Suprapubic skin (tissue), 4 donors: ENCODE measurements at places on chromosomes 2 and 18.

DNA sequence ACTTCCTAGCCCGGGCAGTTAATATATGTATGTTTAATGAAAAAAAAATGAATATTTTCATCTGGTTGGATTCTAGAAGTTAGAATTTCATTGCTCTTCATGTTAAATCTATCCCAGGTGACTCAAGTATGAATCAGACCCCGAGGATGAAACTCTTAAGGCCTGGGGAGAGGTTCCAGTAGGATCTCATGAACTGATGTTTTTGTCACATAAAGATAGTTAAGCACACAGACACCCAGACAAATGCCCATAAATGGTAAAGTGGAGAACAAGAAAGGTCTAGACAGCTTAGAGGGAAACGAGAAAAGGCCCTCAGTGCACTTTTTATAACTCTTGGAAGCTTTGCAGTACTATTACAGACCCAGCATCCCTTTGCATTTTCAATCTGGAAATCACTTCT lies 114.1 kb downstream of the RIF1 start:
- DNase-seq: no peak

DNA sequence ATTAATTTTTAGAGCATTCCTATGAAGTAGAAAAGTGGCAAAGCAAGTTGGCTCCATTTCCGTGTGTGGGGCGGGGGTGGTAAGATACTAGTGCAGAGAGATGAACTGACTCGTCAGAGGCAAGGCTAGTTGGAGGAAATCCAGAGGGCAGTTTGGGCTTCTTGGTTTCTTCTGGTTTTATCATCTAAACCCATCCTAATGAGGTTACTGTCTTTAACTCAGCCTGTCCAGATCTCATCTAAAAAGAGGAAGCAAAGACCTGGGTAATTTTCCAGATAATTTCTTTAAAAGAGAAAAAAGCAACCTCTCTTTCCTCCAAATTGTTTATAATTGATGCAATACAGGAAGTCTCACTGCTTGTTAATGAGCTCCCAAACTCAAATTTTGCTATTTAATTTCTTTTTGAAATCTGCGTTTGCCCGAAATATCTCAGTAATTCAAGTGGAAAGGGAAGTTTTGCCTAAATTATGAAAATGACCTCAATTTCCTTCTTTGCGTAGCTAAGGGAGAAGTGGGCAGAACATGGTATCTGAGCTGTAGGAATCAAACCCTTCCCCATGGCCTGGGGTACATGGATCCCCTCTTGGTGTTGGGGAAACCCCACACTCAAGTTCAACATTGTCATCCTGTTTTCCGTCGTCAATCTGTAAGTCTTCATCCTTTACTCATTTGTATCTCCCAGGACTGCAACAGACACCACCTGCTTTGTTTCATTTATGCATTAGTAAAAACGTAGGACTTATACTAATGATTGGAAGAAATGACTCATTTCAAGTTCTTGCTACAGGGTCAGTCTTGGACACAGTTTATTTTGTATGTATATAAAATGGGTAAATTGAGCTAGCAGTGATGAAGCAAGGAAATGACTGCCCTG lies 89.1 kb upstream of the KLF7 start:
- no peak for DNase-seq

DNA sequence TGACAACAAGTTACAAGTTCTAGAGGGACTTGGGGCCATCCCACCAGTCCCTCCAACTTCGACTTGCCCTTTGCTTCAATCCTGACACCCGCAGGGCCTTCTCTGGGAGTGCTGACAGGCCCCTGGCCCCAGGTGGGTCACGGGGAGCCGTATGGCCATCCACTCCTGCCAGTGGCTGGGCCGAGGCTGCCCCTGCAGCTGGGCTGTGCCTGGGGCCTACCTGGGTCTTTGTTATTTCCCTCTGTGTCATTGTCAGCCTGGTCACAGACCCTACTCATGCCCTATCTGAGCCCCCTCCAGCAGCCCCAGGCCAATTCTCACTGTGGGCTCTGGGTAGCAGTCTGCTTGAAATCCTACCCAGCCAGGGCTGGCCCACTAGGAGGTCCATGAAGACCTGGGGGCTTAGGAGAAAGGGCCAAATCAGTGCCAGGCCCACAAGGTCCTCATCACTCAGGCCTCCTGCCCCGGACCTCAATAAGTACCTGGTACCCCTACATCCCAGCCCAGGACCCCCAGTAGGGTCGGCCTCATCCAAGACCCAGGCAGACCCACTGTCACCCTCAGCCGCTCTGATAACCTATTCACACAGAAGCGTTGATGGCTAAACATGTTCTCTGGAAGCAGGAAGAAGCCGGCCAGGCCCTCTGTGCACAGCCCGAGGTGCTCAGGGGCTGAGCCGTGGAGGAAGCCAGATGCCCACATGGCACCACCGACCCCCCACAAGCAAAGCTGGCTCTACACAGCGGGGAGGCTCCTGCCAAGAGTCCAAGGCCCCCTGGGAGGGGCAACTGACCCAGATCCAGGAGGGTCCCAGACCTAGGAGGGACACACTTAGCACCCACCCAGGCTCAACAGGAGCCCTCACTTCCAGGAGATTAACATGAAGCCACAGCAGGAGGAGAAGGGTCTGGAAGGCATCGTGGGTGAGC lies 57.7 kb downstream of the BIN1 start:
- peak; percentile 72 for DNase-seq

DNA sequence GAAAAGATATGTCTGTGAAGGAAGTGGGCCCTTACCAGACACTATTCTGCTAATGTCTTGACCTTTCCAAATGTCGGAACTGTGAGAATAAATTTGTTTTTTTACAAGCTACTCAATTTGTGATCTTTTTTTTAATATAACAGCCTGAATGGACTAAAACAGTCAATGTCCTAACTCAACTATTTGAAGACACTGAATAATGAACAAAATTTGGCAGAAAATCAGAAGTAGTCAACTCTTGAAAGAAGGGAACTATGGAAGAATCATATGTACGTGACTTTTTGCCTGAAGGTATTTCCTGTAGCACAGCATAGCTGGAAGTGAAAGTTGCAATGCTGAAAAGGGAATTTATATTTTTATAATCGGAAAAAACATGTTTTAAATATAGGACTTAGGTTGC lies 351.8 kb upstream of the TFPI start:
- no peak for DNase-seq

- DNase-seq: no peak
These were observed 18.1 kb upstream of the CYP26B1 start for GRCh38 chr2:72165792-72166191.

GRCh38 chr2:119283873-119284331 lies 60.3 kb downstream of the STEAP3 start:
- no peak for DNase-seq

GRCh38 chr2:101125374-101125773 lies 25.8 kb downstream of the TBC1D8 start:
- DNase-seq: no peak

- DNase-seq: no peak
These were observed 295.4 kb upstream of the PIK3C3 start for GRCh38 chr18:41659438-41660130.

DNA sequence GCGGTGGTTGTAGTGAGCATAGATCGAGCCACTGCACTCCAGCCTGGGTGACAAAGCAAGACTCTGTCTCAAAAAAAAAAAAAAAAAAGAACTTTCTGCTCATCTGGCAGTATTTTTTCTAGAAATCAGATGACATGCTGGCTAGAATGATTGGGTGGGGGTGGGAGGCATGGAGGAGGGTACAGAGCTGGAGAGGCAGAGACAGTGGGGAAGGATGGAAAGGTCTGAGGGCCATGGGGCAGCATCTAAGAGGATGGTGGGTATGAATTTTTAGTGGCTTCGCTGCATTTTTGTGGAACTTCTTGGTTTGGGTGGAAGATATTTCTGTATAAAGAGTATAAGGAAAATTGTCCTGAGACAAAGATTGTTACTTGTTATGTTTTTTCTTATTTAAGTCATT lies 23.3 kb downstream of the ARMC9 start:
- DNase-seq: no peak

DNA sequence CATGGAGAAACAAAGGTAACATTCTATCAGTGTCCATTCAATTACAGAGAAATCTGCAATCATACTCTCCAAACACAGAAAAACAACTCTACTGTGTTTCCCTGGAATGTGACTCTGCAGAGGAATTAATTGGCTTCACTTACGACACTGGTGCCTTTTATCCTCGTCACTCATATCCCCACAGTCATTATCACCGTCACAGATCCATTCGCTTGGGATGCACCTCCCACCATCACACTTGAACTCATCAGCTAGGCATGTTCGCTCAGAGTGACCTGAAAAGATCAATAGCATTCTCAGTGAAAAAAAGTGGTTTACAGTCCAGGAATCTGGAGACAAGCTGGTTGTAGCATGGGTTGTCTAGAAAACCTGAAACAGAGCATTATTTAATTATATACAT lies 124.3 kb downstream of the DHRS9 start:
- DNase-seq: no peak

DNA sequence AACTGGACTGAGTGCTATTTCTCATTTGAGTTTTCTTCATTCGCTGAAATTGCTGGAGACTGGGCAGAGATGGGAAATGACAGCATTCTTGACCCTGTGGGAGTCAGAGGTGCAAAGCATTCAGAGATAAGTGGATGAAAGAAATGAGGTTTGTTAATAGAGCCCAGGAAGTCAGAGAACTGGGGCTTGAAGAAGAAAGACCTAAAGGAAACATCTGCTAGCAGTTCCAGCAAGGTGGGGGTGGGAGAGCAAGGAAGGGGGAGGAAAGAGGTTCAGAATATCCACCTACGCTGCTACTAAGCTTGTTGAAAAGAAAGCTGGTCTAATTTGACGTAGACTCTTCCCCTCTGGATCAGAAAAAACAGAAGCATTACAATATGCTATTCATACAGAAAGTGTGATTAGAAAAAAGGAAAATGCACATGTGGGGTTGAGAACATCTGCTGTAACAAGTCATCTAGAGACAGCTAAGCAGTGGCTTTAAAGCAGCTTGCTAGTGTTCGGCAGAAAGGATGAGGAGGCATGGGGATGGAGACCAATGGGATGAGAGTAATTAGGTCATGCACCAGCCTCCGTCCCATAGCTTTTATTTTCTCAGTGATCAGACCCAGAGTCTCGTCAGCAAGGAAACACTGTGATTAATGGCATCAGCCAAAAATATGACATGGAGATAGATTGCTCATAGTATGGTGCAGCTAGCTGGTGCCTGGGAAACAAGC lies 29.7 kb downstream of the NAB1 start:
- no peak for DNase-seq

- no peak for DNase-seq
These were observed at the start of gene GRB14 for GRCh38 chr2:164620873-164621763. Gene GRB14, minus strand, starts transcription at chr2:164621482. Its CDS starts 173 bp downstream, at chr2:164621309.

GRCh38 chr2:52416340-52416739 lies 1351.3 kb upstream of the CHAC2 start:
- DNase-seq: no peak

DNA sequence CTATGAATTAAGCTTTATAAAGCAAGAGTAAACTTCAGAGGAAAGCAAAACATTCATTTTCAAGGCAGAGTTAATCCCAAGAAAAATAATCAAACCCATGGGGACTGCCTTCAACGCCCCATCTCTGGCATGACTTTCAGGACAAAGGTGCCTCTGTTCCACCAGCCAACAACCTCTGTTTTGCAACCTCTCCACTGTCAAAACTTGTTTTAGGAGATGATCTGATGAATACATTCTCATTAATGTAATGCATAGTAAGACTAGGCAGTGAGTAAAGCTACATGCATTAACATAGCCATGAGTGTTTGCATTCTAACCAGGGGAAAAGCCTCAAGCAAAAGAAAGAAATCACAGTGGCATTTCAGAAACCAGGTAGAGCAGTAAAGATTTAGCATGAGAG lies 357.0 kb downstream of the FBXO15 start:
- no peak for DNase-seq

- DNase-seq: no peak
These were observed 280.6 kb downstream of the MYT1L start for GRCh38 chr2:2050446-2050845.

GRCh38 chr2:72949642-72950041 lies 32.3 kb downstream of the EMX1 start:
- no peak for DNase-seq

DNA sequence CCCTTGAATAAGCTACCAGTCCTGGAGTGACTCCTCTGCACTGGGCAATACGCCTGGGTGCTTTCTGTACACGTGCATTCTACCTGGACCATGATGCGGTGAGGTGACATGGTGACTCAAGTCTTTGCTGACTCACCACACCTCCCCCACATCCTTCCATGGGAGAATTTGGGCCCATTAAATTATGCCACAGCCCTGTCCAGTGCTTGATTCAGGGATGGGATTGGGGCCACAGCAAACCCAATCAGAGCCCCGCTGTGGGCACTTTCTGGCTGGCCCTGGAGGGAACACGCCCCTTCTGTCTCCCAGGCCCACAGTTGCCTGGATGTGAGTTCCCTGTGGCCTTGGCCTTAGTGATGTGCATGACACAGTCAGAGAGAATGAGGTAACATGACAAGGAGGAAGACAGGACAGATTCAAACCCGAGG lies 86.9 kb downstream of the LRRC30 start:
- no peak for DNase-seq

DNA sequence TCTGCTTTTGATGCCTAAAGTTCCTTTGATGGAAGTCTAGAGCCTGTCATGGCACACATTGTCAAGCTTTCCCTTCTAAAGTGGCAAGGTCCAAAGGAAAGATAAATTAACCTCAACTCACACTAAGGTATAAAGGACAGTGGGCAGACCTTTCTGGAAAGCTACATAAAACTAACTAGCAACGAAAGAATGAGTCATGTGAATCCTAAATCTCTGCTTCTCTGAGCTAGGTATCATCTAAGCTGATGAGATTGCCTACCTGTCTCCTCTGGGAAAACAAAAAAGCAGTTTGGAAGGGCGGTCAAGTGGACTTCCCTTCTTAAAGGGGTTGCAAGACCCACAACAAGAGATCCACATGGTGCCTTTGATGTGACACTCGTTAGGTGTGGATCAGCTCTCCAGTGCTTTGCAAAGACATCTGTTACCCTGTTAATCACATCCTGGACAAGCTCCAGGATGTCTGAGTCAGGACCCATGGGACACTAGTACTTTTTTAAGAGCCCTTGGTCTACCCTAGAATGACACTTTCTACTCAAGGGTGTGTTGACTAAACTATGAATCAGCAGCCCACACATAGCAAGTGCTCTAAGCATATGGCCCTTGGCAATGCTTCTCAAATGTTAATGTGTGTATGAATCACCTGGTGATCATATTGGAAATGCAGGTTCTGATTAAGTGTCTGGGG lies 173.5 kb downstream of the ALK start:
- DNase-seq: no peak

DNA sequence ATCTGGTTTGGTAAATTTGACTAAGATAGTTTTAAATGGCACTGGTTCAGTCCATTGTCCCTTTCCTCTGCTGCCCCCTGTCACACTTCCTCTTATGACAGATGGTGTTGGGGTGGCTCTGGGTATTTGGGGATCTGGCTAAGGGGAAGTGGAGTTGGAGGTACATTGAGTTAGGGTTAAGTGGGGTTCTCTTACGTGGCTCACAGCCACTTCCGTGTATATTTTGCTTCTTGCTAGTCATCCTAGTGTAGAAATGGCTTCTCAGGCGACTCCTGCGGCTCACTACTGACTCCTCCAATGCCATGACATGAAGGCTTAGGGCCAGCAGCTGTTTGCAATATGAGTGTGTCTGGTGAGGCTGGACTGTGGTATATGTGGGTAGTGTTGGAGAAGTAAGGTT lies 187.0 kb downstream of the HAUS1 start:
- DNase-seq: no peak
